ENCODE measurements at places on chromosomes 12 and 14.
A peak's percentile ranks its signal among the peaks of the same experiment; 100 is the strongest.

DNA sequence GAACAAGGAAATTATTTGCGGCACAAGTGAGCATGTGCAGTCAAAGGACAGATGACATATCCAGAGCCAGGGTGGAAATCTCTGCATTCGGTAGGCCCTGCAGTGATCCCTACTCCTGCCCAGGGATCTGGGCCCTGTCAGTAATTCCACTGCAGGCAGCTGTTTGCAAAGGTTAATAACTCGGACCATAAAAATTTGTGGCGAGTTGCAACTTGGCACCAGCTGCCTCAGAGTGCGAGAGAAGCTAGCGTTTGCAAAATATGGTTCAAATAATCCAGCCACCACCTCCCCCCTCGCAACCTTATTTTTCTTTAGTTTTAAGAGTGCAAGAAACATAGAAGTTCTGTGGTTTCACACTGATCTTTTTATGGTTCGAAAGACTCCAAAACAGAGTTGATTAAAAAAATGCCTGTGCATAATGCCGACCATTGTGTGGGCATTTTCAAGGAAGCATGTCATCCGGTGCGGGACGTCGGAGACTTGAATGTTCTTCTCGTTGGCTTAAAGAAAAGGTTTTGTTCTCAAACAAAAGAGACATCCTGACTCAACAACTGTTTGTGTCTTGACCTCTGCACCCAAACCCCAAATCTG lies 224.5 kb downstream of the BCL11B start:
- DNase-seq, result no peak

GRCh38 chr14:71661441-71661840 lies 270.8 kb upstream of the RGS6 start:
- no peak for DNase-seq

GRCh38 chr12:59066445-59066844 lies 146.1 kb upstream of the LRIG3 start:
- DNase-seq, result no peak

DNA sequence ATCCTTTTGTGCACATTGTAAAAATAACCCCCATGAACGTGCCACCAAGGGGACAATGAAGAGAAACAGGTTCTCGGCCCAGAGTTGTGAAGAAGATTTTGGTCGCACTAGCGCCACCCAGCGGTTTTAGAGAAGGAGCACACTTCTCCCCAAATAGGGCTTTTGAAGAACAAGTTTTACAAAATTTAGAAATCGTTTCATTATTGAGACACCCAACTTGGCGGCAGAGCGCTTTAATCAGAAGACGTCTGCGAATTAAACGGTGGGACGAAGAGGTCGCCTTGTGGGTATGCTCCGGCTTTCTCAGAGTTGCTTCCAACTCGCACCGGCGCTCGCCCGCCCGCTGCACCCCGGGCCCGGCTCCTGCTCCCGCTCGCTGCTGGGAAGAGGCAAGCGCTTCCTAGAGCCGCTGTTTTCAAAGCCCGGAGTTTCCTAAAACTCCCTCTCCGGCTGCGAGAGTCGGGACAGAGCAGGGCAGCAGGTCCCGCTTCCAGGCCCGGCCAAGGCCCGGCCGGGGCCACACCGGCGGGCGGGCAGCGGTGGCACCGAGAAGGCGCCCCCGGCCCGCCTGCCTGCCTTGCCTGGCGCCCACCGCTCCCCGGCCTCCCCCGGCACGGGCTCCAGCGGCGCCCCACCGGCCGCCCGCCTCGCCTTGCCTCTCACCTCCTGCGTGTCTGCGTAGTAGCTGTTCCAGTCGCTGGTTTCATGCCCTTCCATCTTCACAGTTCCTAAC lies 645 bp downstream of the FOXA1 start:
- DNase-seq, result no peak

DNA sequence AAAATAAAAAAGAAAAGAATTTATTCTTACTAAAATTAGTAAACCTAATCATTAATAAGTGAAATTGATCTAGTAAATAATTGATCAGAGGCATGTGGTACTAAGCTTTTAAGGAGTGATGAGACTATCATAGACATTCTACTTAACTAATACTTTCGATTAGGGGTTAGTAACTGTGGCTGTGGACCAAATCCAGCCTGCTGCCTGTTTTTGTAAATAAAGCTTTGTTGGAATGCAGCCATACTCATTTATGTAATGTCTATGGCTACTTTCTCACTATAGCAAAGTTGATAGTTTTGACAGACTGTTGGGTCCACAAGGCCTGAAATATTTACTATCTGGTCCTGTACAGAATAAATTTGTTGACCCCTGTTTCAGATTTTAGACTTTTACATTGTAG lies 63.2 kb downstream of the PLEKHA5 start:
- no peak for DNase-seq

GRCh38 chr14:100660882-100661635 lies 65.6 kb upstream of the DLK1 start:
- DNase-seq, result no peak

GRCh38 chr12:59678759-59679411 lies 83.1 kb downstream of the SLC16A7 start:
- no peak for DNase-seq

DNA sequence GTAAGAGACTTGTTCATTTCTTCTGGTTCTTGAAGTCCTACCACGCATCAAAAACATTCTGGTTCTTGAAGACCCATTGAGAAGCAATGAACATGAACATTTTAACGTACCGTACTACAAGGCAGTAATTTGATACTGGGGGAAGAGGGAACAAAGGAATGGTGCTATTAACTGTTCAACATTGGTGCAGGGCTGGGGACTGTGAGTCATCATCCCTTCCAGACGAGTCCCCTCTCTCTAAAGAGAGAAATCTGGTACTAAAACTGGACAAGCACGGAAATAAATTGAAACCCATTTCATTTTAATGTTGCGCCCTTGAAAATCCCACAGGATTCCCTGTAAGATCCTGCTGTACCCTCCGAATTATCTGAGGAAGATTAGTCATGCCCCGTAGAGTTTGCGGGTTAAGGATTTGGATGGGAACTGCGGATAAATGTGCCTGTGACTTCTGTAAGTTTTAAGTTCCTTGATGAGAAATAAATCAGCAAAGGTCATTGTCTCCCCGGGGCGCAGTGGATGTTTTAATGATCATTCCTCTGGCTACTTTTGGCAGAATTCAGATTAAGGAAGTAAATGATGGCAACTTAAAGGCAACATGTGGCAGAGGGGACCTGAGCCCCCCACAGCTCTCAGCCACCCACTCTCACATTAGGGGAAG lies 78.6 kb downstream of the KCNK13 start:
- DNase-seq, result no peak

DNA sequence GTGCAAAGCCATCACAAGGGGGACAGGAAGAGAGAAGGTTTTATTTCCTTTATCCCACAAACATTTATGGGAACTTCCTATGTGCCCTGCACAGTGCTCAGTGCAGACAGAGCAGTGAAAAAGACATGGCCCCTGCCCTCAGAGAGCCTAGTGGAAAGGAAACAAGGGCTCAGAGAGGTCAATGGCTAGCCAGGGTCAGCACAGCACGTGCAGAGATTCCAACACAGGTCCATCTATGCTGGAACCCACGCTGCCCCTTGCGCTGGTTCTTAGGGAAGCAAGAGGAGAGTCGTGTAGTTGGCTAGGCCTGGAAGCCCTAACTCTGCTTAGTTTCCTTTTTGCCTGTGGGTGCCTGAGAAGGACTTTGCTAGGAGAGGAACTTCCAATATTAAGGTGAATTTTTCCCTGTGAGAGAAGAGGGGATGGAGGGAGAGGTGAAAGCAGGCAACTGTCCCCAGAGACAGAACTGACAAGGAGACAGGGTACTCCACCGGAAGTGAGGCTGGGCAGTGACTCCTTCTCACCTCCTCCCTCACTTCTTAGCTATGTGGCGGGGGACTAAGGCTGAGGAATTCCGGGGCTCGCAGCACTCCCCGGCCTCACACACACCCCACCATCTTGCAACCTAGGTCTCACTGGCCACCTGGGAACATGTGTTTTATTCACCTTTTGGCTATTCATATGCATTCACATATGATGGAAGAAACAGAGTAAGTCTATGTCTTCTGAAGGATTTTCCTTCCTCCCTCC lies 12.1 kb upstream of the GPX2 start:
- no peak for DNase-seq

DNA sequence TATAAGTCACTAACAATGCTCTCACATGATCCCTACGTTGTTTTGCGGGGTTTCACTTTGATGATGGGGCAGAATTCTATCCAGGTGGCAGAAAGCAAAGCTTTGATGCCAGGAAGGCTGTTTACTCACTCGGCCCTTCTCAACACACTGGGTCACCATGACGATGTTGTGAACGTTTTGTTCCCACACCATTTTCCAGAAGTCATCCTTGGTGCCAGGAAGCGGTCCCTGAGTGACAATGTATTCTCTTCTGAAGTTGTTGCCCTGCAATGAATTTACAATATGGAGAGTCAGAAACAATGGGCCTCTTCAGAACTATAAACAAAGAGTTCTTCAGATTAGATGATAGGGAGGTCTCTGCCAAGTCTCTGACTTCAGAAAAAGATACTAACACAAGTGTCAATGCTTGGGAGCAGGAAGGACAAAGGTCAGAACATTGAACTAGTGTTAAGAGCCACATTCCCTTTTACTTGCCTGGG lies 101.3 kb downstream of the PTPRB start:
- no peak for DNase-seq

GRCh38 chr12:61991661-61992060 lies 268.5 kb upstream of the USP15 start:
- DNase-seq, result no peak

DNA sequence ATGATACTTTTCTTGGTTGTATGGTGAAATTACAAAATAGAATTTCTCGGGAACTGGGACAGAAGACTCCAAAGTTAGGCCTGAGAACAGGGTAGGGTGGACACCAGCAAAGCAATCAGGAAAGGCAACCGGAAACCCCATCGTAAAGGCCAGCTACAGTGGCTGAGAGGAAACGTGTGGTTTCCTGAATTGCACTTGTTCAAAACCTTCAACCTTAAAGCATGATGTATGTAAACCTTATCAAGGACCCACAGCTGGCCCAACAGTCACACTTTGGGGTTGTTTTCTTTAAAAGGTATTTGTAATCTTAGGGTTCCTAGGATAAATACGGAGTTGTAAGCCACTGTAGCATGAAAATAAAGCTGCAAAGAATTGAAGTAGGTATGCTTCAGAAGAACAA lies 2.2 kb upstream of the PTGDR start:
- no peak for DNase-seq

DNA sequence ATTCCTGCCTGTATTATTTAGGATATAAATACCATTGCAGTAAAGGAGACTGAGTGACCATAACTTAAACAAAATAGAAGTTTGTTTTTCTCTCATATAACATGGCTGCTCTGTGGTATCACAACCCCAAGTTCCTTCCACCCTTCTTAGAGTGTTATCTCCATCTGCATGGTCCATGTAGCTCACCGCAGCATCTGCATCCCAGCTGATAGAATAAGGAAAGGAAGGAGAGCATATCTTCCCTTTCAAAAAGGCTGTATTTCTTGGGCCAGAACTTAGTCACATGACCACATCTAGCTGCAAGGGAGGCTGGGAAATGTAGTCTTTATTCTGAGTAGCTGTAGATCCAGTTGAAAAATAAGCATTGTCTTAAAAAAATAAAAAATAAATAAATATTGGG lies 184.8 kb upstream of the NUDT4 start:
- no peak for DNase-seq

GRCh38 chr12:95710386-95710785 lies 80.2 kb downstream of the NTN4 start:
- DNase-seq, result no peak

DNA sequence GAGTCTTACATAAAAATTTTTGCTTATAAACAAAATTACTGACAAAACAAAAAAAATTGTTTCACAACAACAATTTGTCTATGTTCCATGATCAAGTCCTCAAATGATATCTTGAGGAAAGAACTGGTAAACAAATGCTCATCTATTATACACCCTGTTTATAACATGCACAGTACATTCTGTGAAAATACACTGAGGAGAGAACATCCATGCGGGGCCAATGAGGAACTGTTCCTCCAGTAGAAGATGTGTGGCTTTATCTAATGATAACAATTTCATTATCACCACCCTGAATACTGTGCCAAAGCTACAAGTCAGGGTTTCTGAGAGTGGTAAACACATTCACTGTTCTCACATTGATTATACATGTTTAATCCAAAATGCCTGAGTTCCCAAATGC lies 10.8 kb downstream of the MLH3 start:
- no peak for DNase-seq

DNA sequence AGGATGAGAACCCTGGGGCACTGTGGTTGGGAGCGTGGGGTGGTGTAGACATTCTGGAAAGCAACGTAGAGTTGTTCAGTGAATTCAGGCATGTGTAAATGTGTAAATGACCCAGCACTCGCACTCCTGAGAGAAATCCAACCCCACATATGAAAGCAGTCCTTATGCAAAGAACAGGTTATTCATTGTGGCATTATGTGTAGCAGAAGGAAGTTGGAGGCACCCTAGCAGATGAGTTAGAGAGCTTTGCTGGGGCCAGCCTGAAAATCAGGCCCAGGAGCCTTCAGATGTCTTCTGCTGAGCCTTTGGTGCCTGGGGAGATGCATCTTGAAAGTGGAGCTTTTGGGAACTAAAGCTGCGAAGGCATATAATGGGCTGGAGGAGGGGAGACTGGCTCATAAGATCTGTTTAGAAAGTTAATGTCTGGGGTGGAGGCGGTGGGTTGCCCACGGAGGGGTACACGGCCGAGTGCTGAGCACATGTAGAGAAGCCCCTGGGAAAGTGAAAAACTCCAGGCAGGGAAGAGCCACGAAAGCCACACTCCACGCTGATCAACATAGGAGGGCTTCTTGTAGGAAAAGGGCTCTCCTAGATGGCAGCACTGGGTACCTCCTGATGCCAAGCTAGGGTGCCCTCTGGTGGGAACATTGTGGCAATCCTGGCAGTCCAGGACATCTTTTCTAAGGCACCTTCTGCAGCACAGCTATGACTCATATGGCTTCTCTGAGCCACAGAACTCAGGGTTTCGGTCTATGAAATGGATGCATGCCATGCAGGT lies 6.0 kb upstream of the KRT83 start:
- DNase-seq, result peak; percentile 85

Data from CD4-positive, alpha-beta T cell treated with Interleukin-17A for 4 hours (primary cell).